ENCODE measurements at places on chromosomes 4 and X.

DNA sequence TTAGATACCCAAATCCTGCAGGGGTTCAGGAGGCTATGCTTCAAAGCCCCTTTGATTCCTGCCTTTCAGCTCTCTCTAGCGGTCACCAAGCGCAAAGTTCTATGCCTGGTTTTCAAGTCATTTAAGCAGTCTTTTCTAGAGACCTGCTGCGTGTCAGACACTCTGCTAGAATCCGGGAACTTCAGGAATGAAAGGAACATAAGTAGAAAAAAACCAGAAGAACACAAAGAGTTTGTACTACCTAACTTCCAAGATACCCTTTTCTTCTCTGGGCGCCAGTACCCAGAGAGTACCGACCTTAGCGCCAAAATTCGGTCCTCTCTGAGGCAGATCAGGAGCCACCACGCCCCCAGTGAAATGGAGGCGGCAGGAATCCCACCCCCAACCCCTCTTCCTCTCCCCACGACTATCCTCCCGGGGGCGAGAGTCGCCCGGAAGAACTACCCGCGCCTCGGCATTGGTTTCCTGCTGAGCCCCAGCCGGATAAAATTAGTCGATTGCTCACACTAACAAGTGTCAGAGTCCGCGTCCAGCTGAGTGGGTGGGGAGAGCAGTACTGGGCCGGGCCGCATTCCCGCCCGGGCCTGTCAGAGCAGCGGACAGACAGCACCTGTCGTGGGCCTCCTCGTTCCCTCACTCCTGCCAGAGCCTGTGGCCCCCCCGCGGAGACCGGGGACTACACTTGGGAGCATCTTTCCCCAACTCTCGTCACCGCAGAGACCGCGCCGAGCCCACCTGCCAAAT lies 78.8 kb downstream of the RLIM start:
- DNase-seq, result peak; percentile 51

- DNase-seq, result no peak
These were observed 96.7 kb downstream of the AREG start for GRCh38 chr4:74541667-74542066.

- DNase-seq, result no peak
These were observed 372.3 kb downstream of the SPOCK3 start for GRCh38 chr4:166862032-166862431.

GRCh38 chr4:122766950-122767349 lies 34.4 kb downstream of the BBS12 start:
- no peak for DNase-seq

GRCh38 chr4:150123087-150123486 lies 44.8 kb downstream of the DCLK2 start:
- DNase-seq, result no peak

GRCh38 chr4:120809518-120809917 lies 113.0 kb downstream of the PRDM5 start:
- no peak for DNase-seq

DNA sequence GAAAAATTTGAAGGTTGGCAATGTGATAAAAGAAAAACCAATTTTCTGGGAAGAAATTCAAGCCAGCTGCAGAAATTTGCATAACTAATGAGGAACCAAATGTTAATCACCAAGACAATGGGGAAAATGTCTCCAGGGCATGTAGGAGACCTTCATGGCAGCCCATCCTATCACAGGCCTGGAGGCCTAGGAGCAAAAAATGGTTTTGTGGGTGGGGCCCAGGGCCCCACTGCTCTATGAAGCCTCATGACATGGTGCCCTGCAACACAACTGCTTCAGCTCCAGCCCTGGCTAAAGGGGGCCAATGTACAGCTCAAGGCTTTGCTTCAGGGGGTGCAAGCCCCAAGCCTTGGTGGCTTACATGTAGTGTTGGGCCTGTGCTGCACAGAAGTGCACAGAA lies 184.0 kb downstream of the TBCK start:
- no peak for DNase-seq

- peak; percentile 71 for DNase-seq
These were observed 1.2 kb downstream of the GUCY1A1 start for GRCh38 chr4:155667568-155668511.

DNA sequence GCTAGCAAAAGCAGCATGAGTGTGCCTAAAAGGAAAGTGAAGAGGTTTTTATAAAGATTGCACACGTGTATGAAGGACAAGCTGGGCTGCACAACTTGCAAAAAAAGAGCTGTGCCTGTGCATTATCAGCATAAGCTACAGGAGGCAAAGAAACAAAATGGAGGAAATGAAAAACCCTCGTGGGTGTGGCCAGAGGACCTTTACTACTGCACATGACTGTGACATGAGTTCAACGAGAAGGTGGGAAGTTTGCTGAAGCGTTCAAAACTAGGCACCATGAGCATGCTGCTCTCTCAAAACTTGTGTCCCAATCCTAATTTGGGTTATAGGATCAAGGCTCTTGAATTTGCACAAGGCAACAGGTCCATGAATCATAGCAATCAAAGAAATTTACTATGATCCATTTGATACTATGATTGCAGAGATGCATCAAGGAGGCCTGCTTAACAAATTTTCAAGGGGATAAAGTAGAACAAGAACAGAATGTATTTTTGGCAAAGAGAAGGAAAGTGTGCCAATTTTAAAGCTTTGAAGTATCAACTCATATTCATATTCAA lies 38.1 kb upstream of the CXorf38 start:
- no peak for DNase-seq

- DNase-seq, result no peak
These were observed 43.4 kb downstream of the GABRB1 start for GRCh38 chr4:47074816-47075215.

GRCh38 chr4:2254665-2255500 lies 7.0 kb downstream of the MXD4 start:
- DNase-seq, result no peak

DNA sequence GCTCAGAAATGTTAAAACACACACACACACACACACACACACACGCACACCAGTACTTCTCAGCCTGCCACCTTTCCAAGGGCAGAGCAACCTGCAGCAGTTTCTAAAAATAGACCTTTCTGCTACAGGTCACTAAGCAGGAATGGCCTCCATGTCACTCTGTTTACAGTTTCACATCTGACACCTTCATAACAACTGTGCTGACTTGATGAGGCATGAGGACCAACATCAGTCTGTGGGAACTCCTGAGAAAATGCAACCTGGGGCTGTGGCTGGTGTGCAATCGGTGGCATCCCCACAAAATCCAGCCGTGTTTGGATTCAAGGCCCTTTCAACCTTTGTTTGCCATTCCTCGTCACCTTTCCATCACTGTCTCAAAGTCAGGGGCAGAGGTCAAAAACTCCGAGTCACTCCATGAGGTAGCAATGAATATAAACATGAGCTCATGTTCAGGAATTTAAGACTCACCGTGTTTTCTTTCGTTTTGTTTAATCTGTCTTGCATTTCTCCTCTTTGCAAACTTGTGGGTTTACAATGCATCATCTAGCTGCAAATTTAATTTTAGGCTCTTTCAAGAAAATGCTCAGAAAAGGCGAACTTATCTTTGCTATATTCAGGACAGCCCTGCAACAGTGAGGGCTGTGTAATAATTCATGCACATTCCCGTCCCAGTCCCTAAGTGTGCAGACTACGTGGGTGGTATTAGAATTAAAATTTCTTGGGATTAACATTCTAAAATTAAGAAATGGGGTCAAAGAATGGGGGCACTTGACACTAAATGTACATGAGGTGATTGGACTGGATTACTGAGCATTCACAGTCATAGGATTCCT lies 135.3 kb downstream of the SHROOM3 start:
- DNase-seq, result no peak

All from GM20000 (cell line).